ENCODE measurements at places on chromosomes 1 and 21.

DNA sequence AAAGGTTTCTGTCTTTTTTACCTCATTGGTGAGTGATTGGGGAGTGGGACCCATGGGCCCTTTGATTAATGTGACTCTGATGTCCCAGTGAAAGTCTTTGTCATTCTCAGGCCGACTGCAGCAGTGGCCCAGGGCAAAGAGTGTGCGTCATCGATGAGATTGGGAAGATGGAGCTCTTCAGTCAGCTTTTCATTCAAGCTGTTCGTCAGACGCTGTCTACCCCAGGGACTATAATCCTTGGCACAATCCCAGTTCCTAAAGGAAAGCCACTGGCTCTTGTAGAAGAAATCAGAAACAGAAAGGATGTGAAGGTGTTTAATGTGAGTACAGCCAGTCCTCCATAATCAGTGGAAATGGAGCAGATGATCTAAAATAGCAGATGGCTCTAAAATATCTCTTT lies 19.4 kb downstream of the NTPCR start:
- DNase-seq: no peak

DNA sequence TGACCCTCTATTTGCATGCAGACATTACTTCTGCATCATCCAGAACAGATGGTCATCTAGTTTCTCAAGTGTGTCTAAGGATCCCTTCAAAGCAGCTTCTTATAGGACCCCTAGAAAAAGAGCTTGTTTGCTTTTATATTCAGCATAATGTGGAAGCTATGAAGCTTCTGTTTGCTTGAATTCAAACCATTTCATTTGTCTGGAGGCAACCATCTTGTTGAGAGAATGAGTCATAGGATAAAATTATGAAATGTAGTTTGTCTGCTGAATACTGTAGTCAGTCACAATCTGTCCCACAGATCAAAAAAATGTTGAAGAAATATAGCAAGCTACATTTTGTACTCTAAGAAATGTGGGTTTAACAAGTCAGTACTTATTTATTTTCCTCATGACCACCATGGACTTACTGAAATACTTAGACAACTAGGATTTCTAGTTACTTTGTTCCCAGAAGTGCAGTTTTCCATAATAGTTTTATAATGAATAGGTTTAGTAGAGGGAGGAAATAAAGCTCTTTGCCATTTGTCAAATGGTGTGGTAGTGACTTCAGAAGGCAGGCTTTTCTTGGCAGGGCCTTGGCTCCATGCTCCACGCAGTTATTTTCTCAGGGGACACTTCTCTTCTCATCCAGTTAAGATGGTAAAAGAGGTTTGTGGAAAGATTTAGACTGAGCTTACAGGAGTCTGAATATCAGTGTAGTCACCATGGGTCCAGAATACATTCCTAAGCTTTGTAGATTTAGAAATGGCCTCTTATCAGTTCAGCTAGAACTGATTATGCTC lies 74.8 kb upstream of the DEPDC1 start:
- no peak for DNase-seq

DNA sequence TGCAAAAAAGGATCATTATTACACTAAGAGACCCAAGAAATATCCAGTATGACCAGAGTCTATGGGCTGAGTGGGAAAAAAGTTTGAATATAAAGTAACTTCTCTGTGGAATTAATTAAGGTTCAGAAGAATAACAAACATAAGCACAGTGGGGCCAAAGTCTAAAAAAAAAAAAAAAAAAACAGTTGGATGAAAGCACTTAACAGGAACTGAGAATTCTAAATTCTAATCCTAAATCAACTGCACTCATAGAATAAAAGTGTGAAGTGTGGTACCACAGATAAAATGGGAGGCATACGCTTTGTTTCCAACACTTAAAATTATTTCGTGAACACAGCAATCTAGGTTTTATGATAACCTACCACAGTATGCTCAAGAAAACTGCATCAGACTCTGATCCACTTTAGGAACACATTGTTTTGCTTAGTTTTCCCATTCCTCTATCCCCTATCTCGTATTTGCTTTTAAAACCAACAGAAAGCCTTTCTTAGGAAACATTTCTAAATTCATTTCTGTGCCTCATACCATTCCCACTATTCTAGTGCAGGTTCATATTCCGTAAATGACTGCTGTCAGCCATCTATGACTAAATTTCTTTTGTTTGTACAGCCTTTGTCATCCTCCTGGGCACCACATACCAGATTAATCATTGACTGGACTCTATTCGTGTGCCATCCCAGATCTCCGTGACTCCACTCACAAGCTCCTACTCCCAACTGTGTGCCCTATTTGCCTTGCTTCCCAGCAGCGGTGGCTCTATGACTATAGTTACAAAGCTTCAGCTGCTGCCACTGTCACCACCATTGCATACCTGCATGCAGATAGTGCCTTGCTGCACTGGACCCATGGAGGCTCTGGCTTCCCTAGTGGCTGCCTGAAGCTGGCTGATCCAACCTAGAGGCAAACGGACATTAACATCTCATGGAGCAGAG lies 24.9 kb downstream of the CHML start:
- DNase-seq: no peak

DNA sequence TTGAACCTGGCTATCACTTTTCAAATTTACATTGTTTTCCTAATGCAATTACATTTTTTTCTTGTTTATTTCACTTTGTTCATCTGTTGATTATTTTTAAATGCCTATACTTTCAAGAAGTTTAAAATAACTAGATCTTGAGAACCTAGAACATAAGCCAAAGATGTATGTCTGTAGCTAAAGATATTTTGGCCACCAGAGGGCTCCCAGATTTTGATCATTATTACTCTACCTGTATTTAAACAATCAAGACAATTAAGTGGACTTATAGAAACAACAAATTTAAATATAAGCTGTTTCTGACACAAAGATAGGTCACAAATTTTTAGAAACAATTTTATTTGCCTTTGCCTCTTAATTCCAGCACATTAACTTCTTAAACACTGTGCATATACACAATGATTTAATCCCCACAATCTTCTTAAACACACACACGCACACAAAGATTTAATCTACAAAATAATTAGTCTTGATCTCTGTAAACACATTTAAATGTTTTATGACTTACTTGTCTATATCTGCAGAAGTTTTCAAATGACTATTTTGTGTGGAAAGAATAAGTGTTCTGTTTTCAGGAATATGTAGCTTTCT lies 380.0 kb downstream of the DSCAM start:
- no peak for DNase-seq

DNA sequence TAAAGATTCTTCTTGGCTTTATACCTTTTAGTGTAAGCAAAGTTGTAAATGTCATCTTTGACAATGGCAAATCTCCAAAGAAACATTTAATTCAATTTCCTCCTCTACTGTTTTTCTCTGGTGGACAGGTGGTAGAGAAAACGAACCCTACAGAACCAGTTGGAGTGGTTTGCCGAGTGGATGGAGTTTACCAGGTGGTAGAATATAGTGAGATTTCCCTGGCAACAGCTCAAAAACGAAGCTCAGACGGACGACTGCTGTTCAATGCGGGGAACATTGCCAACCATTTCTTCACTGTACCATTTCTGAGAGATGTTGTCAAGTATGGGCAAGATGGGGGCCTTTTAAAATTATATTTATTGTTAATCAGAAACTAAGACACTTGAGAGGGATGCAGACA lies 25.8 kb downstream of the UAP1 start:
- DNase-seq: no peak

DNA sequence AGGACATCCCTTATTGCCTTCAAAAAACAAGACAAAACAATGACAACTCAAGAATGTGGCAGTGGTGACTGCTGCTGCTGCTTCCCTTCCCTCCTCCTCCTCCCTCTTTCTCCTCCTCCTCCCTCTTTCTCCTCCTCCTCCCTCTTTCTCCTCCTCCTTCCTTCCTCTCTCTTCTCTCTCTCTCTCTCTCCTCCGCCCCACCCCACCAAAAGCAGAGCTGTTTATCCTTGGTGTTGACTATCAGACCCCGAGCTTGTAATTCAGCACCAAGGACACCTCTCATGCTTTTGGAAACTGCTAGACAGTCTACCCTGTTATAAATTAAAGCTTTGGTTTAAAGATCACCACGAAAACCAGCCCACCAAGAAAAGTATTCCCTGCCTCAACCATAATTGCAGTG lies 72.4 kb upstream of the IFNAR2 start:
- no peak for DNase-seq

- no peak for DNase-seq
These were observed 45.7 kb upstream of the ANGPTL1 start for GRCh38 chr1:178916448-178917174.

DNA sequence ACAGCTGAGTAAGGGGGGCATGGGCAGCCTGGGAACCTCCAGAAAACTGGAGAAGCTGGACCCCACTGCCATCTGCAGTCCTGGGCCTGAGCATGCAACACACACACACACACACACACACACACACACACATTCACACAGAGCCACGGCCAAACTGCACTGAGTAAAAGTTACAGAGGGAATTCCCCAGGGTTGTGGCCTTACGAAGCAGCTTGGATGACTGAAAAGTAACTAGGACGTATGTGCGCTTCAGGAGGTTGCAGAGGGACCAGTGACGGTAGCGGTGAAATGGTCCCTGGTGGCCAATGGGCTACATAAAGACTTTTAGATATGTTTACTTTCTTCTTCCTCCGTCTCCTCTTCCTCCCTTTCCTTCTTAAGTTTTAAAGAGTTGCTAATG lies 232.5 kb upstream of the TMEM51 start:
- DNase-seq: no peak

DNA sequence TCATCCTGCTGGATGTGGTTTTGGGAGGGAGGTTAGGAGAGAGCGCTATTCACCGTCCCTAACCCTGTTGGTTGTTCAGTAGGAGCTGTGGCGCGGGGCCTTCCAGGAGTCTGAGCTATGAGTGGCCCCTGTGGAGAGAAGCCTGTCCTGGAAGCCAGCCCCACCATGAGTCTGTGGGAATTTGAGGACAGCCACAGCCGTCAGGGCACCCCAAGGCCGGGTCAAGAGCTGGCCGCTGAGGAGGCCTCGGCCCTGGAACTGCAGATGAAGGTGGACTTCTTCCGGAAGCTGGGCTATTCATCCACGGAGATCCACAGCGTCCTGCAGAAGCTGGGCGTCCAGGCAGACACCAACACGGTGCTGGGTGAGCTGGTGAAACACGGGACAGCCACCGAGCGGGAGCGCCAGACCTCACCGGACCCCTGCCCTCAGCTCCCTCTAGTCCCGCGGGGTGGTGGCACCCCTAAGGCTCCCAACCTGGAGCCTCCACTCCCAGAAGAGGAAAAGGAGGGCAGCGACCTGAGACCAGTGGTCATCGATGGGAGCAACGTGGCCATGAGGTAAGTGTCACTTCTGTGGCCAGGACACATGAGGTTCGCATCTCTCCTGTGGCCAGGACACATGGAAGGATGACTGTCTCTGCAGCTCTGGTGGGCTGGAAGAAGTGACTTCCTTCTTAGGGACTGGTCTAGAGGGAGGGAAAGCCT lies 1.2 kb downstream of the ZC3H12A start:
- DNase-seq: no peak

- no peak for DNase-seq
These were observed 7.5 kb upstream of the MAN1A2 start for GRCh38 chr1:117359561-117360289.

DNA sequence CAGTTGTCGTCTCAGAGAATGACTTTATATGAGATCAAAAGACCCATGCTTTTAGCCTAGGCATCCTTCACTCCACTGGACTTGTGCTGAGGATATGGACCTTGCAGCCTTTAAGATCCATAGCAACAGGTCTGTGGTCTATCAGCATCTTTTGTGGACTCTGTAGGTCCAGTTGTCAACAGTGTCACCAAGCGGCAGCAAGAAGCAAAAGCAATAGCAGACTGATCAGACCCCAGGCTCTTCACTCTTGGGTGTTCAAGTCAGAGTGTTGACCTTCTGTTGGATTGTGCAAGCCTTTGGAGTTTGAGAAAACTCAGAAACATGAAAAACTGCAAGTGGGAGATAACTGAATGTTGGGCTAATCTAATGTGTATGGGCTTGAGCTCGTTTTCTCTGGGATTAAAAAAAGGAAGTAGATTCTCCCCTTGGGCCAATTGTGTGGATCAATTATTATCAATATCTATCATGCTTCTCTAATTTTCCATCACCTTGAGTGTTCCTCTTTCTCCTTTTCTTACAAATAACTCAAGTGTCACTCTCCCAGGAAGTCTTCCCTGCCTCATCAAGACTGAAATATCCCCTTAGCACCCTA lies 144.2 kb downstream of the LYPLAL1 start:
- no peak for DNase-seq

DNA sequence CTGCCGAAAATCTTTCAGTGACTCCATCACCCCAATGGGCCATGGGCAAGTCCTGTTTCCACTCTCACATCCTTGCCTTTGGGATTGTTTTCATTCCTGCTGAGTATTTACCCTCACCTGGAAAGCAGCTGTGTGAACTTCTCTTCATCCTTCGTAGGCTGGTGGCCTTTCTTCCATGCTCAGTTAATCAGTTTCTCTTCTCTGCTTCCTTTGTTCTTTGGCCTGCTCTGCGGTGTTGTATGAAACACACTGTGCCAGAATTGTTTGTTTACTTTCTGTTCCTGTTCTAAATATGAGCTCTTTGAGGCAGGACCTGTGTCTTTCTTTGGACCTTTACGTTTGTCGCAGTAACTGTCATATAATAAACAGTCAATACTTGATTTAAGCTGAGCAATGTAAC lies 48.6 kb downstream of the ITSN1 start:
- no peak for DNase-seq

- DNase-seq: no peak
These were observed 5.8 kb downstream of the LRRC8D start for GRCh38 chr1:89826594-89826993.

DNA sequence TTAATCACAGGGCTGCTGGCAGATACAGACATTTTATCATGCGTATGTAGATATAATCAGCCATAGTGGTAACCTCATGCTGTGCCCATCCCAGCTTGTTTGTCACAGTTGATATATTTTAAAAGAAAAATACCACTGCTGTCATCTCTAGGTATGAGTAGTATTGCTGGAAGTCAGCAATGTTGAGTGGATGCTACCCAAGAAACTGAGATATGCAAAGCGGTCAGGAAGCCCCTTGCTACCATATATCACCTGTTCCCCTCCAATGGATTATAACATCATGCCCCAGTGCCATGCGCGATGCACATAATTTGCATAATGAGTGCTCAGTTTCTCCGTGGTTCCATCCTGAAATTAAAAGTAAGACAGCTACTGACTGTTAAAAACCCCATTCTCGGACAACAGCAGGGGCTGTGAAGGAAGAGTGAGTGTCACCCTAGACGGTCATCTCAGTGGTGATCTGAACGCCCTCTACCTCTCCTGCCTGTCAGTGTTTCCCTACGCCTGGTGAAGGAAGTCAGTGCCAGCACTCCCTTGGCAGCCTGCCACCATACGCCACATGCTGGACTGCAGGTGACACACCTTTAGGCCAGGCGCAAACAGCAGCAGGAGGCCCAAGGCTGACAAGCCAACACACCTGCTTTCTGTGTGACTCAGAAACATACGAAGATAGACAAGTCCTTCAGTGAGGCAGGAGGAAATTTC lies 2.7 kb downstream of the IL10RB start:
- no peak for DNase-seq
